Kidney glomerular epithelial cell (primary cell): ENCODE measurements at places on chromosomes 16 and 17.

DNA sequence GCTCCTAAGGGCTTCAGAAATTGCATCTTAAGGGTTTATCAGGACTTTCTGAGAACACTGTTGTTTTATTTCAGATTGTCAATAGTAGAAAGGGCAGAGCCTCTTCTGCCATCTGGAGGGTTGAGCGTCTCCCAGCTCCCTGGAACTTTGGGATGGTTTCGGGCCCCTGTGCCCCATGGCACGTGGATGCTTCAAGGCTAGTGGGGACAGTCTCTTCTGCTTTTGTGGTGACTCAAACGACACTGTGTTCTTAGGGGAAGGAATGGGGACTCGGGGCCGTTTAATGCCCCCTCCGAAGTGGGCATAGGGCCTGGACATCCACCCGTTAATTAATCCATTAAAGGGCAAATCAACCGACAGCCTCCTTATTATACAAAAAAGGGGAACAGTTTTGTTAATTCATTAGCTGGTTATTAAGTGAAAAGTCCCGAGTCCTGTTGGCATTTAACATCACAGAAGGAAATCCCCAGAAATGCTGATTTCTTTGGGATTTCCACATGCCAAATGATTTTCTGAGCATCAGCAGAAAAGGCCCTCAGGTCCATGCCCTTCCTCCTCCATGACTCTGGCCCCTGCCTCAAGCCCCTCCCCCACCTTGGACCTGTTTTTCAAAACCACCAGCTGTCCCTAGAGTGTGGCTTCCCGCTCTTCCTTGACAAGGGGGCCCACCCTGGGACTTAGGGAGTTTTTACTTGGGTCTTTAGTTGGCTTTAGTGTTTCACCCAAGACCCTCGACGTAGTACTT, 68.7 kb downstream of the ARSG start:
- no peak for DNase-seq

GRCh38 chr17:40139566-40140058, 725 bp upstream of the CASC3 start:
- no peak for DNase-seq

- DNase-seq: no peak
Observed at GRCh38 chr17:27403480-27404005, 52.7 kb upstream of the KSR1 start.

DNA sequence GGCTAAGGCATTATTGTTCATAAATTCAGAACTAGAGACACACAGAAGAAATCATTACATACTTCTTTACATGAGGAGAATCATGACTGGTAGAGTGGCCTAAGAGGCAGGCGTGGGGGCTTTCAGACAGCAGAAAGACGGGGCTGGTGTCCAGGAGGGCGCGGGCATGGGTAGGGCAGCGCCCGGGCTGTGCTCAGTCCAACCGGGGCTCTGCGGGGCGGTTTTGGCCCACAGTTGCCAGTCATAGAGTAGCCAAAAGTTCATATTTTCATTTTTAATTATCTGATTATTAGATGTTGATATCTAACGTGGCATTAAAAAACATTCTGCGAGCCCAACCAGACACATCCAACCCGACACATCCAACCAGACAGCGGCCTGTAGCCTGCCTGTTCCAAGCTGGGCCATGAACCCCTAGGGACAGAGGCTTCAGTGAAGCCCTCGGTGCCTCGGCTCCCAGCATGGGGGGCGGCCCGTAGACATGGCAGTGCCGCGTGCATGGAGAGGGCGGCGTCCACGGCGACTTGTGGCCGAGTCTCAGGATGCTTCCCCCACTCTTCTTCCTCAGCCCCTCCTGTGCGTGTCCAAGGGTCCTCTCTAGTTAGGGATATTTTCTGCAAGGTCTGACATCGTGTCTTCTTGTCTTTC, 162.4 kb upstream of the CHMP6 start:
- DNase-seq: no peak

GRCh38 chr17:62870030-62870541, 62.0 kb upstream of the MARCHF10 start:
- DNase-seq: no peak

- no peak for DNase-seq
Observed at GRCh38 chr17:72122765-72123529, 2.1 kb downstream of the SOX9 start.

GRCh38 chr16:709566-710499, 4.2 kb upstream of the FBXL16 start:
- DNase-seq: peak; percentile 37

- DNase-seq: no peak
Observed at GRCh38 chr17:56171186-56171959, 18.1 kb downstream of the ANKFN1 start.

GRCh38 chr17:79875511-79875910, 36.3 kb upstream of the CBX4 start:
- no peak for DNase-seq

DNA sequence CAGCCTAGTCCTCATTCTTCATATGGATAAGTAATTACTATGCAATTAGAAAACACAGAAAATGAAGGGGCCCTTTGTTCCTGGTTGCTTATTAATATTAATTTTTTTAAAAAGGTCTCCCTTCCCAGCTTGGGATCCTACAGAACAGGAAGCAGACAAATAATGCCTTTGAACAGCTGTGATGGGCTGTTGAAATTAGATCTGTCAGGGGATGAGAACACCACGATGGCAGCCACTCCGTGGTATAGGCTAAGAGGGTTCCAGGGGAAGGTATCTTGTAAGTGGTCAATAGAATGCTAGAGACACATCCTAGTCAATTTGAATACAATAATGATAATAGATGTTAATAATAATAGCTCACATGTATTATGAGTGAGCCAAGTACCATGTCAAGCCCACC, 83.1 kb downstream of the CCDC182 start:
- DNase-seq: no peak

DNA sequence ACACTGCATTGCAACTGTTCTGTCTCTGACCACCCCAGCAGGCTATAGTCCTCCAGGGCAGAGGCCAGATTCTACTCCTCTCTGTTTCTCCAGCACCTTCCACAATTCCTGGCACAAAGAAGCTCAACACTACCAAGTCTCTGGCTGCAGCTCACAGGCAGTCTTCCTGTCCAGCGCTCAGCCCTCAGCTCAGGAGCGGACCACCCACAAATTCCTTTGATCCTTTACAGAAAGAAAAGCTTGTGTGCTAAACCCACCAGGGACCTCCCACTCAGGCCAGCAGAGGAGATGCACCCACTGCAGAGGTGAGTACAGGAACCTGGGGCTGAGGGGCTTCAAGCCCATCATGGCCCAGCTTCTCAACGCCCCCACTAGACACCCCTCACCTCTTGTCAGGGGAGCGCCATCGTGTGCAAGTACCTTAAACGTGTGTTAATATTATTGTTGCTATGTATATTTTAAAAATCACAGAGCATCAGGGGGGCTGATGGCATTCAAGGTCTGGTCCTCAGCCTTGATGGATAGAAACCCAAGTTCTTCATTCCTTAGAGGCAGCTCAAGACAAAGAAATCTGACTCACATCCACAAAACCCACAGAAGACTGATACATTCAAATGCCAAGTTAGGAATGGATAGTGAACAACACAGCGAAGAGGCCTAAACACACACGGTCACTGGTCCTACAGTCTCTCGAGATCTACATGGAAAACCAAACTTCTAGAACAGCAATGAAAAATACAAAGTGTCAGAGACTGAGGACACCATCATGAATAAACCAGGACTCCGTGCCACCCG, 8.4 kb downstream of the HSDL1 start:
- no peak for DNase-seq

GRCh38 chr17:82065193-82065637, 389 bp downstream of the DUS1L start:
- DNase-seq: no peak

GRCh38 chr16:23356941-23357340, 54.8 kb downstream of the SCNN1B start:
- no peak for DNase-seq

DNA sequence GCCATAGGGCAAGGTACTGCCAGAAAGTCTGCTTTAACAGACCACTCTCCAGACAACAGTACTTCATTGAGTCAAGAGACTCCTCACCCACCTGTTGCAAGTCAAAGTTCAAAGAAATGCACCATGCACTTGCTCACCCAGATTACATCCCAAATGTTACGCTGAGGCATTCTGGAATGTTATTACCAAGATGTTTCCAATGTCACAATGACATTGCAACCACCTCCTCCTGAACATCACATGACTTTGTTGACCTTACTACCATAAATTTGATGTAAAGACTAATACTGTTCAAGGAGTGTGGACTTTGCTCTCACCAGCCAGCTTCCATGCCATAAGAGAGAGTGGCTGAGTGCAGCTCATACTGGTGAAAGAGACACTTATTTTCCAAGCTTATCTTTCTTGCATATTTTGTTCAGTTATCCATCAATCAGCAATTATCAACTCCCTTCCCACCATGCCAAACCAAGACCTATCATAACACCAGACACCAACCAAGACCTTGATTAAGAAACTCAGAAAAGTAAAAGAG, 58.5 kb upstream of the BCAR1 start:
- no peak for DNase-seq

- no peak for DNase-seq
Observed at GRCh38 chr16:20084624-20085226, 11.0 kb upstream of the GPR139 start.

- DNase-seq: no peak
Observed at GRCh38 chr17:69678206-69678605, 263.7 kb downstream of the MAP2K6 start.

DNA sequence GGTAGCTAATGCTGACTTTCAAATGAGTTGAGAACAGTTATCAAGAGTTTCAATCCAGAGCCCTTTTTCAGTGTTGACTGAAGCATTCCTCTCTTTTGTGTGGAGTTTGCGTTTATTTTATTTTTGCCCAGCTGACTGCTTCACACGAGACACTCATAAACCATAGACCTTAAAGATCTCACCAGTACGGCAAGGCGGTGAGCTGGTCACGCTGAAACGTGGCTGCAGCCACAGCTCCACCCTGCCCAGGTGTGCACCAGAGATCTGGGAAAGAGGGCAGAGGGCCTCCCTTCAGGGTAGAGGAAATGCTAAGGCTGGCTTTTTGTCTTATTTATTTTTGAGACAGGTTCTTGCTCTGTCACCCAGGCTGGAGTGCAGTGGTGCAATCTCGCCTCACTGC, 112.2 kb downstream of the AATF start:
- no peak for DNase-seq

- DNase-seq: no peak
Observed at GRCh38 chr17:57338257-57338914, 82.1 kb downstream of the MSI2 start.

DNA sequence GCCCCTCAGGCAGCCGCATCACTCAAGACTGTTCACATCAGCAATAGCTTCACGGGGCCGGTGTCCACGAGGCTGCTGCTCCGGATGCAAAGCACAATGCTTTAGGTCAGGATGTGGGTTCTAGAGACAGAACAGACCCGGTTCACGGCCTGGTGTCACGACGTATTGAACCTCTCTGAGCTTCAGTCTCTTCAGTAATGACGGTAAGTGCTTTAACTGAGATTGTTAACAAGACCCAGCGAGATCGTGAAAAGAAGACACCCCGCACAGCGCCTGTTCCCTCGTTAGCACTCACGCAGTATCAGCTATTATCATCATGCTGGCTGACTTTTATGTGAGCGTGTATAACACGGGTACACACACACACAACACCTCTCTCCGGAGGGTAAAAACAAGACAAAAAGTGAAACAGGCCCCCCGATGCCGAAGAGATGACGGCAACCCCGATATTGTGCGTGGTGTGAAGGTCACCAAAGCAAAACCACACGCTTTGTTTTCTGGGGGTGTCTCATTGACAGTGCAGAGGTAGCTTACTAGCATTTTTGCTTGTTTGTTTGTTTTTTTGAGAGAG, 21.4 kb upstream of the ABR start:
- no peak for DNase-seq

DNA sequence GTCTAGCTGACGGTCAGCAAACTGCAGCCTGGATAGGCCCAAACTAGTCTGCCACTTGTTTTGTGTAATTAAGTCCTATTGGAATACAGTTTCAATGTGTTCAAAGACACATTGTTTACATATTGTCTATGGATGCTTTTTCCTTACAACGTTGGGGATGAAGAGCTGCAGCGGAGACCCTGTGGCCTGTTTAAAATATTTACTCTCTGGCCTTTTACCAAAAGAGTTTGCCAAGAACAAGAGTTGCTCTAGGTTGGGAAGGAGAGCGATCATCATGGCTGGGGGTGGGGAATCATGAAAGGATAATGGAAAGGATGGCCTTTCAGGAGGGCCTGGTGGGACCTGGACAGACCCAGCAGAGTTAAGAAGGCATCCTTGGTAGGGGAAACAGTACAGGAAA, 274.9 kb upstream of the ZFHX3 start:
- no peak for DNase-seq

GRCh38 chr17:71872843-71873485, 247.9 kb upstream of the SOX9 start:
- no peak for DNase-seq

DNA sequence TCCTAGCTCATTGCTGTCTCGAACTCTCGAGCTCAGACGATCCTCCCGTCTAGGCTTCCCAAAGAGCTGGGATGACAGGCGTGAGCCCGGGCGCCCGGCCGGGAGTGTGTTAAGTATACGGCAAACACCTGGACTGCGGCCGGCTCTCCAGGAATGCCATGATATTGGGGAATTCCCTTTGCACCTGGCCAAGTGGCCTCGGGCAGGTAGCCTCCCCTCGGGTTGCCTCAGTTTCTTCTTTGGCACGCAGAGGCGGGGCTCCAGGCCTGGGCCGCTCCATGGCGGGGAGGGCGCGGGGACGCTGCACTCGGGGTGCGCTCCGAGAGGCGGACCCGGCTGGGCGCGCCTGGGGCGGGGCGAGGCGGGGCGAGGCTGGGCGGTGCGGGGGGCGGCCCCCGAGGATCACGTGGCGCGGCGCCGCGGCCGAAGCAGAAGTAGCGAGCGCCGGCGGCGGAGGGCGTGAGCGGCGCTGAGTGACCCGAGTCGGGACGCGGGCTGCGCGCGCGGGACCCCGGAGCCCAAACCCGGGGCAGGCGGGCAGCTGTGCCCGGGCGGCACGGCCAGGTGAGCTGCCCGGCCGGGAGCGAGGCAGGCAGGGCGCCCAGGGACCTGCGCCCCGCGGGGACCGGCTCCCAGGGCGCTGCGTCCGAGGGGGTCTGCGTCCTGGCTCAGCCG, at the start of gene PLCG2:
Gene PLCG2, plus strand, starts transcription at position 431 of the 675 bp plus-strand sequence. CDS start 6,699 bp downstream, outside the sequence.
- peak; percentile 28 for DNase-seq

DNA sequence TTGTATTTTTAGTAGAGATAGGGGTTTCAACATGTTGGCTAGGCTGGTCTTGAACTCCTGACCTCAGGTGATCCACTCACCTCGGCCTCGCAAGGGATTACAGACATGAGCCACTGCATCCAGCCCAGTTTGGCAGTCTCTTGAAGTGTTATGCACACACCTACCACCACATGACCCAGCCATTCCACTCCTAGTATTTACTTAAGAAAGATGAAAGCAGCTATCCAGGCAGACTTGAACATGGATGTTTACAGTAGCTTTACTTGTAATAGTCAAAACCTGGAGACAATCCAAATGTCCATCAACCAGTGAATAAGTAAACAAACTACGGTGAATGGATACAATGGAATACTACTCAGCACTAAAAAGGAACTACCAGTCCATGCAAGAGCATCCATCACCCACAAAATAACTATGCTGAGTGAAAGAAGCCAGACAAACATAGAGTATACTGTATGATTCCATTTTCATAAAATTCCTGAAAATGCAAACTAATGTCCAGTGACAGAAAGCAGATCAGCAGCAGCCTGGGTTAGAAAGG, 37.8 kb upstream of the RASD1 start:
- no peak for DNase-seq
